GM04503 (cell line): ENCODE measurements at places on chromosomes 12 and 14.
A peak's percentile ranks its signal among the peaks of the same experiment; 100 is the strongest.

GRCh38 chr12:97466000-97466399 lies 3.4 kb downstream of the RMST start:
- DNase-seq, result no peak

DNA sequence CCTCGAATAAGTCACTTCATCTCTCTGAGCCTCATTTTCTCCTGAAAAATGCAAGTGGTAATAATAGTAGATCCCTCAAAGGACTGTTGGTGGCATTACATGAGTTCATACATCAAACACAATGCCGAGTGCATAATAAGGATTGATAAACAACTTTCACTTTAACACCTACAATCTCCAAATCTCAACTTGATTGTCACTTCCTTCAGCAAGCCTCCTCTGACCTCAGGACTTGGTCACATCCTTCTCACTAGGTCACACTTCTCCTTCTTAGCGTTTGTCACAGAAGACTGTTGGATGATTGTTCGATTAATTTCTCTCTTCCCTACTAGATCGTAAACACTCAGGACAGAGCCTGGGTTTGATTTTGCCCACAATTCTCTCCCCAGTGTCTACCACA lies 7.9 kb upstream of the PRKAB1 start:
- no peak for DNase-seq

DNA sequence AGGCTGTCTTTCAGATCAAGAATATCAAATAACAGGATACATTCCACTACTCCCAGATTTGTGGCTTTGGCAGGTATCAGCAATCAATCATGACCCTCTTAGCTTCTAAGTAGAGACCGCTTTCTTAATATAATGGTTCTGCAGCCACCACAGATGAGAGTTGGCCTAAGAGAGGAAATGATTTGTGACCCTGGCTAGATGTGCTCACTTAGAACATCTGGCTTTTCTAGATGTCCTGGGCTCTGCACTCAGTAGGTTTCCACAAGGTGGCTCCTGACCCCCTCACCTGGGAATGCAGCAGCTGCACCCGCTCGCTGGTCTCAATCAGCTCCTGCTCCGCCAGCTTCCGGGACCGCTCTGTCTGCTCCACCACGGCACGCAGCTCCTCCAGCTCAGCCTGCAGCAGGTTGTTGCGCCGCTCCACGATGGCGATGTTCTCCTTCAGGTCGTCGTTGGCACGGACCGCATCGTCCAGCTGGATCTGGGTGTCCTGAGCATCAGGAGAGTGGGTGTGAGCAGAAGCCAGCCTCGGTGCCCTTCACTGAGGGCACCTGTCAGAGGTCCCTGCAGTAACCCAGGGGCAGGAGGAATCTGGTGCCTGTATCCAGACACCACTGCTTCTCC lies 8.9 kb downstream of the CMTM5 start:
- DNase-seq, result no peak

GRCh38 chr12:111441107-111441928 lies 35.6 kb downstream of the SH2B3 start:
- no peak for DNase-seq

DNA sequence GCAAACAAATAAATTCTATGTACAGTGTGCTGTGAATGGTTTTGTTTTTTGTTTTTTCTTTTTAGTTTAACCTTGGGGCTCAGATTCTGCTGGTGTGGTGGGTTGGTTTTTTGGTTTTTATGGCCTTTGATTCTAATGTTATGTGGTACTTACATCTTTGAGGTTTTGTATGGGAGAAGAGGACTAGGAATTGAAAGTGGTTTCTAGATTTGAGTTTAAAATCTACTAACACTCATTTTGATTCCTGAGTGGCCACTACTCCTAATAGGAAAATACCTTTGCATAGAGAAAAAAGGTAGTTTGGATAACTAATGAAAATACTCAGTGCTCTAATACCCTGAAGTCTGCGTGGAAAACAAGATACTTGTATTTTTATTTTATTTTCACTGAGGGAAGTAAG lies 137.7 kb downstream of the MON2 start:
- DNase-seq, result no peak

- no peak for DNase-seq
These were observed 428.3 kb downstream of the TMTC2 start for GRCh38 chr12:83114966-83115365.

DNA sequence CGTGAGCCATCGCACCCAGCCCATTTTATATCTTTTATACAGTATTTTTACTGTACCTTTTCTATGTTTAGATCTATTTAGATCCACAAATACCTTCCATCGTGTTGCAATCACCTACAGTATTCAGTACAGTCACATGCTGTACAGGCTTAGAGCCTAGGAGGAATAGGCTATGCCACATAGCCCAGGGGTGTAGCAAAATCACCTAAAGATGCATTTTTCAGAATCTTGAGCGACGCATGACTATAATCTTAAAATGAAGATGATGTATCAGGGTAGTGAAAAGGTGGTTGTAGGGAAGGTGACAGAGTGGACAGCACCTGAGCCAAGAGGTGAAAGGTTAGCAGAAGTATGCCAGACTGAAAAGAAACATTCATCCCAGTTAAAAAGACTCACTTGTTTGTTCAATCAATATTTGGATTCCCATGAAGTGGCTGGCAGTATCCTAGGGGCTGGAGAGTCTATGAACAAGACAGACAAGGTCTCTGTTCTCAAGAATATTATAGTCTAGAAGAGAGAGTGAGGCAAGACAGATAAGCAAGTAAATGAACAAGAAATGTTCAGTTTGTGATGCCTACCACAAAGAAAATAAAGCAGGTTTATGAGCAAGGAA lies 3.6 kb downstream of the SPRING1 start:
- no peak for DNase-seq

GRCh38 chr12:15770021-15770420 lies 19.2 kb downstream of the EPS8 start:
- DNase-seq, result no peak

DNA sequence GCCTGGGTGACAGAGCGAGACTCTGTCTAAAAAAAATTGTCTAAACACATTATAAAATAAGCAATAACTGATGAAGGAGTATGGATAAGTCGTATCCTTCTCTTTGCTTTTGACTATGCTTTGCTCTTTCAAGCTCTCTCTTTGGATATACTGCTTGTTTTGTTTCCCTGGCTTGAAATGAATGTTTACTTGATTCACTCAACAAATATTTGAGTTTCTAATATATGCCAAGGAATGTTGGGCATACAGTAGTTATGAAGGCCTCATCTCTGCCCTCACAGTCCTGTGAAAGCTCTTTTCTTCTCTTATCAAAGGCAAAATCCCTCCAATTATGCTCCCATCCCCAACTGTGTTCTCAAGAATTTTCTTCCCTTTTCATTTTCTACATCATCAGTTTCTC lies 123.5 kb downstream of the PTPRR start:
- DNase-seq, result no peak

GRCh38 chr12:89155826-89156225 lies 196.5 kb downstream of the DUSP6 start:
- no peak for DNase-seq

- no peak for DNase-seq
These were observed 64.8 kb downstream of the PRICKLE1 start for GRCh38 chr12:42524716-42525115.

GRCh38 chr12:46493150-46493833 lies 120.7 kb upstream of the SLC38A2 start:
- DNase-seq, result no peak

- DNase-seq, result no peak
These were observed 167.2 kb upstream of the BMP4 start for GRCh38 chr14:54123841-54124240.

DNA sequence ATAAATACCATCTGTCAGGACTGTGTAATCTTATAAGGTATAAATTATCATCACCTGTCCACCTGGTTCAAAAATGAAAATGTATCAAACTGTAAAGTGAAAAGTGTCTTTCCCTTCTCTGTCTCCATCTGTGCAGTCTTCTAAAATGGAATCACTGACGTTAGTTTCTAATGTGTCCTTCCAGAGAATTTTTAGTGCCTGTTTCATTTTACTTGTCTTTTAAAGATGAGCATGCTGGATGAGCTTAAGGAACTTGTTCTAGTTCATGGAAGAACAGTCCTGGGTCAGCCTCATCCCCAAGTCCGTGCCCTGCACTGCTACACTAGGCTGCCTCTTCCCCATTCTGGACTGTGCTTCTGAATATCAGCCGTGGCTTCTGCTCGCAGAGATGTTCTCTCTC lies 5.4 kb upstream of the NT5DC3 start:
- no peak for DNase-seq

DNA sequence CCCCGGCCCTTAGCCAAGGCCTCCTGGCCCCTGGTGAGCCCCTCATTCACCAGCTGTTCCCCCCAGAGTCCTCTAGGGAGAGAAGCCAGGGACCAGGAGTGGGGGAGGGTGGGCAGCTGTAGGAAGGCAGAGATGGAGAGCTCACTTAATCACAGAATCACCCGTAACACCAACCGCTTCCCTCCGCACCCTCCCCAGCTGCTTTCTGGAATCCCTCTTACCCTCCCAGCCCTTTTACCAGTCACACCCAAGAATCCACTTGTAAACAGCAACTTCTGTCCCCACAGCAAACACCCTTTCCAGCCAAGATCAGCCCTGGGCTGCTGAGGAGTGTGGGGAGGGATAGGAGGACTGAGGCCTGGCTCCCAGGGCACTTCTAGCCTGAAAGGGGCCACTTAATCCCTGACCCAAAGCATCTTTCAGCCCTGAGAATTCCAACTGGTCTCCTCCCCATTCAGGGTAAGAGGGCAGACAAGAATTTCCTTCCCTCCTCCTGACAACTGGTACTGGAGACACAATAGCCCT lies 18.8 kb downstream of the NCKAP5L start:
- no peak for DNase-seq

- DNase-seq, result no peak
These were observed 56.4 kb downstream of the LRRC74A start for GRCh38 chr14:76882651-76883050.

- no peak for DNase-seq
These were observed 379.8 kb downstream of the APAF1 start for GRCh38 chr12:99024870-99025269.

- no peak for DNase-seq
These were observed 13.9 kb downstream of the DNM1L start for GRCh38 chr12:32693036-32693435.

DNA sequence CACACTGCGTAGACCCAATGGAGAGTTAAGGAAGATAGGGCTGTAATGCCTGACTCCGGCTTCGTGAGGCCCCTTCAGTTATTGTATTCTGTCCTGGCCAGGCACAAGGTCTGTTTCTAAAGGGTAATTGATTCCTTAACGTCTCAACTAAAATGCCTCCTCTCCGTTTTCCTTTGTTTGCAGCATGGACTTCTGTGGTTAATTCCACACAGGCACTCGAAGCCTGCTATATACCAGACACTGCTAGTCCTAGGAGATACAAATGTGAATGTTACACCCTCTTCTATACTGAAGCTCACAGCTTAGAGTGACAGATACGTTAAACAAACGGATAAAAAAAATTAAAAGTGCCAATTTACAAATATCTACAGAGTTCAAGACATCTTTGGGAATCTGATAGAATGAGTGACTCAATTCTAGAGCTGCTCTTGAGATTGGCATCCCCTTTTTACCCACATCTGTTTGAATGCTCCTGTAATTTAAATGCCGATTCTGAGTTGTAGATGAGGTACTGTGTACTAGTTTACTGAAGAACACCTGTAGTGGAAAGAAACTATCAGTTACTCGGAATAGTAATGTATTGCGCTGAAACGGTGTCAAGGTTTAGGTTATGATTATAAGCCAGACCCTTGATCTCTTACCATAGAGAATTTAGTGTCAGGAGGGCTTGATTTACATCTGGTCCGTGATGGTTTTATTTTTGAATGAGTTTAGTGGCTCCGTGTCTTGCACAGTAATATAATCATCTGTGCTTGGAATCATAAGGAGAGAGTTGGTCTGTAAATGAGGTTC lies 784 bp downstream of the PSMA6 start:
- DNase-seq, result peak; percentile 5

DNA sequence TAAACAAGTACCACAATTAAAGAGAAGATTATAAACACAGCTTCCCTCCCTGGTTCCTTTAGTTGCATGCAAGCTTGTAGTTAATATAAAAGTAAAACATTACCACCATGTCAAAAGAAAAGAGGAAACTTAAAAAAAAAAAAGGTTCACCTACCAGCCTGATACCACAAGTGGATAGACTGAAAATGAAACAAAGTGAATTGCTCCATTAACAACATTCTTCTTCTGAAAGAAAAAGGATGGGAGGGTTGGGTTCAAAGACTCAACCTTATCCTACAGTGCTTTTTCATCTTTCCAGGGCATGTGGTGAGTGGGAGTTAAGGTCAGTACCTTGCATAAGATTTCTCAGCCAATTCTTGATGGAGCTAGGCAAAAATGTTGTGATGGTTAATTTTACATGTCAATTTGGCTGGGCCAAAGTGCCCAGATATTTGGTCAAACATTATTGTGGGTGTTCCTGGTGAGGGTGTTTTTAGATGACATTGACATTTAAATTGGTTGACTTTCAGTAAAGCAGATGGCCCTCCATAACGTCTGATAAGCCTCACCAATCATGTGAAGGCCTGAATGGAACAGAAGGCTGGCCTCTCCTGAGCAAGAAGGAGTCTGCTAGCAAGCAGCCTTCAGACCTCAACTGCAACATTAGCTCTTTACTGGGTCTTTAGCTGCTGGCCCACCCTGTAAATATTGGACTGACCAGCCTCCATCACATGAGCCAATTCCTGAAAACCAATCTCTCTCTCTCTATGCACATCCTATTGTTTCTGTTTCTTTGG lies 28.8 kb downstream of the VCPKMT start:
- no peak for DNase-seq
